ENCODE measurements at places on chromosomes 5 and 9.

DNA sequence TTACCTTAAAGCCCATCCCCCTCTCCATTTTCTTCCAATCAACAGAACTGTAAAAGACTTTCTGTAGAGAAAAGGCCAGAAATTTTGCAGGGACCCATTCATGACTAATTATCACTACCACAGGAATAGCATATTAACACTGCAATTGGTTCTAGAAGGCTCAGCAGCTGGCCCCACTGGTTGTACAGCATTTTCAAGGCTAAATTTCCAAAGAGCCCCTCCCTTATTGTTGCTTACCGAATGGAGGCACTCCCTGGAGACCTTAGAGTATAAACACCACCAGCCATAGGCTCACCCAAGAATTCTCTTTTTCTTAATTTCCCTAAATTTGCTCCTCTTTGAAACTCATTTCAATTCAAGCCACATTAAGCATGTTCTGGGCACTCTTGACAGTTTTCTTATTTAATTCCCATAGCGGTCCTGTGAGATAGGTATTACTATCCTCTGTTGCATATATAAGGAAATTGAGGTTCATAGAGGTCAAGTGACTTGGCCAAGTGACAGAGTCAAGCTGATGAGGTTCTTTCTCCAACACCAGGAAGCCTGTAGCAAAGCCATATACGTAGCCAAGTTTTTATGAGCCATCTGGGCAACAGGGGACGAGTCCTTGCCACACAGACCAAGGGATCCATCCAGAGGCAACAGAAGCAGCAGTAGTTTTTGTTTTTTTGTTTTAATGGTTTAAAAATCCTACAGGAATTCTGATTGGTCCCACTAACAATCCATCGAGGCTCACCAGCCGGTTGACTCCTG, 83.9 kb upstream of the NR5A1 start:
- DNase-seq, result no peak

GRCh38 chr9:70778568-70778967, 342.9 kb downstream of the TRPM3 start:
- no peak for DNase-seq

DNA sequence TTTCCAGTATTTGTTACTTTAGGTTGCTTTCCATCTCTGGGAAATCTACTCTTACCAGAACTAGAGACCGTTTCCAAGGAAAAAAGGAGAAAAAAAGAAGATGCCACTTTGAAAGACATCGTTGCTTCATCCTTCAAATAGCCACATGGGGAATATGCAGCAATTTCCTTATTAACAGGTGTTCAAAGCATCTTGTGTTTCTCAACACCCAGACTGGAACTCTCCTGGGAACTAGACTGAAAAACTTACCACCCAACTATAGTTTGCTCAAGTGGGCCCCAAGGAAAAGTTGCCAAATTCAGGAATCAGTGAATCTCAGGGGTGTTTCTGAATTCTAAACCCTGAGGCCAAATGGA, 80.0 kb upstream of the JAK2 start:
- no peak for DNase-seq

DNA sequence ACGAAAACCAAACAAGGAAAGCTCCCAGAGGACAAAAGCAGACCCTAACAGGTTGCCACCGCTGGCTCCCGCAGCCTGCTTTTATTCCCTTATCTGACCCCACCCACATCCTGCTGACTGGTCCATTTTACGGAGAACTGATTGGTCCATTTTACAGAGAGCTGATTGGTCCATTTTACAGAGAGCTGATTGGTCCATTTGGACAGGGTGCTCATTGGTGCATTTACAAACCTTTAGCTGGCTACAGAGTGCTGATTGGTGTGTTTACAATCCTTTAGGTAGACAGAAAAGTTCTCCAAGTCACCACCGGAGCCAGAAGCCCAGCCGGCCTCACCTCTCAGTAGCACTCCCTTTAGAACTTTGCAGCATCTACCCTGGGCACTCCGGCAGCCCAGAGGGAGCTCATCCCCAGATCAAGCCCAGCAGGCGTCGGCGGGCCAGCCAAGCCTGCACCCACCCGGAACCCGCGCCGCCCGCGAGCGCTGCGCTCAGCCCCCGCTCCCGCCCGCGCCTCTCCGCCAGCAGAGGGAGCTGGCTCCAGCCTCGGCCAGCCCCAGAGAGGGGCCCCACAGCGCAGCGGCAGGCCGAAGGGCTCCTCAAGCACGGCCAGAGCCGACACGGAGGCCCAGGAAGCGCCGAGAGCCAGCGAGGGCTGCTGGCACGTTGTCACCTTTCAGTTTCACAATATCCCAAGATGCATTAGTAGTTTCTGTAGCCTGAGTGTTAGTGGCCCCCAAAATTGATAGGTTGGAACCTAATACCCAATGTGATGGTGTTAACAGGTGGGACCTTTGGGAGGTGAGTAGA, 35.3 kb upstream of the CLPTM1L start:
- DNase-seq, result peak; percentile 43

- DNase-seq, result no peak
These were observed 8.5 kb upstream of the RALGPS1 start for GRCh38 chr9:126906091-126906490.

DNA sequence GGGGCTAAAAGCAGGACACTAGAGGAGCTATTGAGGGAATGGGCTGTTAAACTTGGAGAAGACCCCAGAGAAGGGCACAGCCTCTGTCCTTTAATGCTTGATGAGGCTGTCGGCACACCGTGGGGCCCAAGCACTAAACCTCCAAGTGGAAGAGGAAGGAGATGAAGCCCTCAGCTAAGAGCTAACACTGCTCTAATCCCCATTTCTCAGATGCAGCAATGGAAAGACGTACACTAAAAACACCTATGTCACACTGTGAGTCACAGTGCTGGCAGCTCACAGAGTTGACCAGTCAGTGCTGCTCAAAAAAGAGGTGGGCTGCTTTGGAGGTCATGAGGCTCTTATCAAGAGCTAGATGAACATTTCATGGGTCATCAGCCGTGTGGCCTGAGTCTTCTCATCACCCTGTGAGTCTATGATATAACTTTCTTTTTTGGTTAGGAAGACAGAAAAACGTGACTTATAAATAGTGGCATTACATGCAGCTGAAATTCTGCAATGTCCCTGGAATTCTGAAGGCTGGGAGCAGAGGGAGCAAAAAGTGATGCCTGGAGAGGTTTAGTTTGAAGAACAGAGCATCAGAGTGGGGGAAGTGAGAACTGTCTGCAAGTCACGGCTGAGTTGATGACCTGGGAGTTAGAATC, 21.5 kb downstream of the TNFSF8 start:
- no peak for DNase-seq

DNA sequence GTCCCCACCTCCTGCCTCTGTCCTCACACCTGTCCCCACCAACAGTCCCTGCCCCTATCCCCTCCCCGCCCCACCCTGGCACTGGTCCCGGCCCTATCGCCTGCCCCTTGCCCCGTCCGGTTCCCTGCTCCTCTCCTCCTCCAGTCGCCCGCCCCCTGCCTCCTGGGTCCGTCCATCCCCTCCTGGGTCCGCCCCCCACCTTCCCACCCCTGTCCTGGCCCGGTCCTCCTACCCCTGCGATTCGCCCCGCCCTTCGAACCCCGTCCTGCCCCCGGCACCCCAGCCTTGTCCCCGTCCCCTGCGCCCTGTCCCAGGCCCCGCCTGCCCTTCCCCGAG, 372 bp downstream of the EDF1 start:
- DNase-seq, result no peak

- no peak for DNase-seq
These were observed 243.2 kb downstream of the FSTL4 start for GRCh38 chr5:133368916-133369783.

GRCh38 chr9:27183131-27183530, 74.1 kb downstream of the TEK start:
- no peak for DNase-seq

GRCh38 chr5:141199359-141200235, at the start of gene PCDHB11:
Gene PCDHB11, plus strand, starts transcription at chr5:141199627. Its CDS starts 148 bp downstream, at chr5:141199775.
- DNase-seq, result no peak
